ENCODE measurements at places on chromosomes 5 and 9.

- no peak for DNase-seq
Measured at GRCh38 chr5:60483050-60483449, 216.9 kb downstream of the DEPDC1B start.

GRCh38 chr5:113450462-113450861 is 15.7 kb upstream of the TSSK1B start:
- DNase-seq, result no peak

- no peak for DNase-seq
Measured at GRCh38 chr9:116331241-116331640, 177.7 kb downstream of the PAPPA start.

DNA sequence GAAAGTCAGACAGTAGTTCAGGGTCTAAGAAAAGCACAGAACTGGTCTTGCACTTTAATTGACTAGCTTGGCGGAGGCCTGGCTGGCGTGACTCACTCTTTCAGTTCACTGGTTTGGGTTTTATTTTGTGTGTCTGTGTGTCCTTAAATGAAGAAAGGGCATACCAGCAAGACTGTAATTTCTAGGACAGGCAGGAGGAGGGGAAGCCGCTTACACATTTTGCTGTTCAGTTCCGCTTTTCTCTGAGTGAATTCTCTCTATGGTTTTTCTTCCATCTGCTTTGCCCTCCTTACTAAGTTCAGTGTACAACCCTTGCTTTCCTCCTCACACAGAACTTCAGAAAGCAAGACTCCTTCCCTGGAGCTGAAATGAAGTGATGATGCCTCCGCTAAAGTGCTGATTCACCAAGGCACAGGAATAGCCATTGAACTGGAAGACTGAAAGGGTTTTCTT is 150.8 kb downstream of the MEF2C start:
- DNase-seq, result peak; percentile 33
